ENCODE measurements at places on chromosomes 12 and 14.

GRCh38 chr14:36111822-36112583, 64.5 kb downstream of the PTCSC3 start:
- H3K36me3 ChIP-seq = no peaks in the 10 kb centered on the region
- H3K4me3 ChIP-seq = no peak overlapping the region
- DNase-seq = no peak
- H3K27me3 ChIP-seq = 0 out of 2 replicates have a peak, but pooled peaks cover under 1% of the 10 kb centered on the region
- no peaks in the 10 kb centered on the region for H3K4me1 ChIP-seq

- H3K36me3 ChIP-seq = peaks cover 28% of the 10 kb centered on the region
- H3K27ac ChIP-seq = no peak overlapping the region
- peaks cover 9% of the 10 kb centered on the region for H3K4me1 ChIP-seq
- no peaks in the 10 kb centered on the region for H3K27me3 ChIP-seq
- DNase-seq = no peak
These were observed 39.0 kb downstream of the CKB start for GRCh38 chr14:103483600-103483999.

DNA sequence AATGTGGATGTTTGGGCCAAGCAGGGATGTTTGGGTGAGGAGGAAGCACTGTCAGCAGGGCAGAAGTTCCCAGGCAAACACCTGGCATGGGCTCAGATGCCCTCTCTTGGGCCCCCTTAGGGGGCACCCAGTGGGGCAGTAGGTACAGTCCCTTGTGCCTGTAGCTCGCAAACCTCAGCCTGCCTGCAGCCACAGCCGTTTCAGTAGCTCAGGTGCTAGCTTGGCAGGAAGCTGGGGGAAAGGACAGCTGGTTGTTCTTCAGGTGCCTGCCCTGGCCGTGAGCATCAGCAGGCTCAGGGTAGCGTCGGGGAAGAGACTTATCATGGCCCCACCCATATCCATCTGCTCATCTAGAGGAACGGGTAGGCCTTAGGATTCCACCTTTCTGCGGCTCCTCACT, 67.5 kb downstream of the B4GALNT3 start:
- no peaks in the 10 kb centered on the region for H3K36me3 ChIP-seq
- DNase-seq = no peak
- no peak overlapping the region for H3K27ac ChIP-seq
- no peak overlapping the region for H3K4me3 ChIP-seq
- no peaks in the 10 kb centered on the region for H3K27me3 ChIP-seq

DNA sequence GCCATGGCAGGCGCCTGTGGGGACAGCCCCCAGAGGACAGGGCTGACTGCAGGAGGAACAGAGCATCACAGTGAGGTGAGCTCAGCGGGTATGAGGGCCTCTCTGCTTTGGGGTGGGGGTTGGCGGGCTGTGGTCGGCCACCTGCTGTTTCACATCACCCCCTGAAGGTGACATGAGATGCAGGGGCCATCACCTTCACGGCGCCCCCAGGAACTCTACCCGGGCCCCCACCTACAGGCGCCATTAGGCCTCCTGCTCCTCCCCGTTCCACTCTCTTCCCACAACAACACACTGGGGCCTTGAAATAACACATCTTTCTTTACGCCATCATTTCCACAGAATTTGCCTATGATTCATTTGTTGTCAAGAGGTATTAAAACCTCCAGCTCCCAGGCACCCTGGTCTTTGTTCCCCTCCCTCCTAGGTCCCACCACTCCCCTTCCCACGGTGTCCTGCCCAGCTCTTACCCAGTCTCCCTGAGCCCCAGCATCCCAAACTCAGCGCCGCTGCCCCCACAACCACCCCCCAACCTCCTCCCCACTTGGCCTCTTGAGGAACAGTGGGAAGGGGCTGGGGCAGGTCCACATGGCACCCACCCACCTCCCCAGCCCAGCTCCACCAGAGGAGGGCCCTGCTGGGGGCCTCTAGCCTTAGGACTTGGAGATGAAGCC, 12.7 kb upstream of the HDAC7 start:
- H3K4me3 ChIP-seq = peak overlapping the region; percentile 72
- H3K4me1 ChIP-seq = peaks cover 76% of the 10 kb centered on the region
- H3K27me3 ChIP-seq = no peaks in the 10 kb centered on the region
- H3K27ac ChIP-seq = peak overlapping the region; percentile 99
- H3K36me3 ChIP-seq = no peaks in the 10 kb centered on the region

DNA sequence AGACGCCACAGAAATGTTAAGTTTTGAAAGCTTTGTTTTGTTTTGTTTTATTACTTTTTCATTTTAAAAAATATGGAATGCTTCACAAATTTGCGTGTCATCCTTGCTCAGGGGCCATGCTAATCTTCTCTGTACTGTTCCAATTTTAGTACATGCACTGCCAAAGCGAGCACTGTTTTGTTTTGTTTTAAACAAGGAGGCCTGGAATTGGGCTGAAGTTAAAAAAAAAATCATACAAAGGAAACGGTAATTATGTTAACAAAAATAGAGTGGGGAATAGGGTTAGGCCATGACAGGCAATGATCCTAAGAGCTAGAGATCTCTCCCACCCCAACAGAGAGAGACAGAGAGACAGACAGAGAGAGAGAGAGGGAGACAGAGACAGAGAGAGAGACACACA, 57.0 kb downstream of the ZFP36L1 start:
- DNase-seq = no peak
- H3K27ac ChIP-seq = no peak overlapping the region
- H3K27me3 ChIP-seq = no peaks in the 10 kb centered on the region
- no peak overlapping the region for H3K4me3 ChIP-seq
- H3K36me3 ChIP-seq = no peaks in the 10 kb centered on the region
- H3K4me1 ChIP-seq = no peaks in the 10 kb centered on the region

- H3K27me3 ChIP-seq = no peaks in the 10 kb centered on the region
- H3K4me1 ChIP-seq = no peaks in the 10 kb centered on the region
- DNase-seq = no peak
- H3K36me3 ChIP-seq = no peaks in the 10 kb centered on the region
These were observed 19.0 kb upstream of the NUAK1 start for GRCh38 chr12:106157802-106158201.

GRCh38 chr14:103164779-103165178, 41.5 kb downstream of the TNFAIP2 start:
- DNase-seq = no peak
- H3K4me3 ChIP-seq = no peak overlapping the region
- H3K4me1 ChIP-seq = no peaks in the 10 kb centered on the region
- peaks cover 6% of the 10 kb centered on the region for H3K27me3 ChIP-seq

GRCh38 chr12:39620659-39621658, 1.4 kb upstream of the ABCD2 start:
- peak overlapping the region; percentile 59 for H3K4me3 ChIP-seq
- no peak for DNase-seq
- H3K4me1 ChIP-seq = peaks cover 24% of the 10 kb centered on the region
- H3K27me3 ChIP-seq = no peaks in the 10 kb centered on the region
- H3K36me3 ChIP-seq = no peaks in the 10 kb centered on the region

- H3K4me1 ChIP-seq = no peaks in the 10 kb centered on the region
- no peaks in the 10 kb centered on the region for H3K27me3 ChIP-seq
- H3K27ac ChIP-seq = no peak overlapping the region
- no peaks in the 10 kb centered on the region for H3K36me3 ChIP-seq
- no peak for DNase-seq
- H3K4me3 ChIP-seq = no peak overlapping the region
These were observed 75.3 kb downstream of the WSCD2 start for GRCh38 chr12:108204117-108204987.

- H3K4me3 ChIP-seq = no peak overlapping the region
- DNase-seq = no peak
- no peak overlapping the region for H3K27ac ChIP-seq
- no peaks in the 10 kb centered on the region for H3K27me3 ChIP-seq
- no peaks in the 10 kb centered on the region for H3K4me1 ChIP-seq
These were observed 3.2 kb downstream of the EFS start for GRCh38 chr14:23361763-23362162.

DNA sequence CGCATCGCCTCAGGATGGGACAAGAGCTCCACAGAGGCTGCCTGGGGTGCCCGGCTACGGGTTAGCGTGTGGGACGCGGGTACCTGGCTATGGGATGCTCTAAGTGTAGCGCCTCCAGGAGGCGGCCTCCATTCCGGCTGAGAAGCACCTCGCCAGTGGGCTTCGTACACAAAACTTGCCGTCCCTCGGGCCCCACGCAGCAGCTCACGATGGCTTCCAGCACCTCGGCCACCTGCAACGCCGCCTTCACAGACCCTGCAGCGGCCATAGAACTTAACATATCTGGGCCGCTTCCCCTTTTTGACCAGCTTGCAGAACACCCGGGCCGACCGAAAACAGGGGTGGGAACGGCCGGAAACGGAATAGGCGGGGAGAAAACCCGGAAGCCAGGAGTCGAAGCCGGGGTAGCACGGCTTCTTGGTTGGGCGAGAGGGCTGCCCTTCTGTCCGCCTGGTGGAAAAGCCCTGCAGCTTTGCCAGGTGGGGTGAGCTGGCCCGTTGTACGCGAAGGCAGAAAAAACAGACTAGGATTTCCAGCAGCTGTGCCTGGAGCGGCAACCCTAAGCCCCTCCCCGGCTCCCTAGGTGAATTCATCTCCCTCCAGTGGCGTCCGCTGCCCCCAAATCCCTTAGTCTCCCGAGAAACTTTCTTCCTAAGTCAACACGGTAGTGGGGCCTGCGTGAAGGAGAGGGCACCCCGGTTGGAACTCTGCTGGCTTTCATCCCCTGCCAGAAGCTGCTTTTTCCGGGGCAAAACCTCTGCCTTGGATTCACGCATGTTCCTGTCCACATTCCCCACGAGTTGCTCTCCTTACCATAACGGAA, at the start of gene BBS10:
Gene BBS10 (minus strand): TSS at position 337 of the 823 bp plus-strand sequence. CDS start 57 bp downstream, at position 280.
- DNase-seq = peak; percentile 98
- H3K27ac ChIP-seq = peak within 1 kb of the TSS; percentile 78
- H3K36me3 ChIP-seq = no peaks in the 10 kb centered on the region
- no peaks in the 10 kb centered on the region for H3K27me3 ChIP-seq

DNA sequence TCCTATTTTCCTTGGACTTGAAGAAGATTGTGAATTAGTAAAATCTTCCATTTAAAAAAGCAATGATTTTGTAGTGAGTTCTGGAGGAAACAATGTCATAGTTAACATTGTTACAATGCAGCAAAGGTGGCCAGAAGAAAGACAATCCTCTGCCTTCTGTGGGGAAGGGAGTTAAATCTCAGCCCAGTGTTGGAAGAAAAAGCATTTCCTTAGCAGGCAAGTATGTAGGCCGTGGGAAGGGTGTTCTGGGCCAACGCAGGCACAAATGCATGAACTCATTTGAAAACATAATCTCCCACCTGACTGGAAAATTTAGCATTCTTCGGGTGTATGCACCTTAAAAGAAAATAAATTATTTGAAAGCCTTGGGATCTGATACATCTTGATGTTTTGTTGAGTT, 258.6 kb downstream of the ADAMTS20 start:
- peak; percentile 4 for DNase-seq
- H3K36me3 ChIP-seq = no peaks in the 10 kb centered on the region
- no peak overlapping the region for H3K27ac ChIP-seq
- H3K4me3 ChIP-seq = no peak overlapping the region

DNA sequence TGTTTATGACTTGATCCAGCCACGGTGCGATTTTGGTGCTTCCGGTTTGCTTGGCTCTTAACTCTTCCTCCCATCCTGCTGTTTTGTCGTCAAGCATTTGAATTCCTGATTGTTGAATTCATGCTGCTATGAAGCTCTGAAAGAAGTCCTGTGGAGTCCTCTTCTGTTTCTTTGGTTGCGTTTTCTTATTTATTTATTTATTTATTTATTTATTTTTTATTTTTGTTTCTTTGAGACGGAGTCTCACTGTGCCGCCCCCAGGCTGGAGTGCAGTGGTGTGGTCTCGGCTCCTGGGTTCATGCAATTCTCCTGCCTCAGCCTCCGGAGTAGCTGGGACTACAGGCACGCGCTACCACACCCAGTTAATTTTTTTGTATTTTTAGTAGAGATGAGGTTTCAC, 3.0 kb upstream of the MTA1 start:
- DNase-seq = no peak
- no peak overlapping the region for H3K27ac ChIP-seq

- no peaks in the 10 kb centered on the region for H3K27me3 ChIP-seq
- no peaks in the 10 kb centered on the region for H3K36me3 ChIP-seq
These were observed 61.5 kb downstream of the DHRS2 start for GRCh38 chr14:23697680-23698079.

DNA sequence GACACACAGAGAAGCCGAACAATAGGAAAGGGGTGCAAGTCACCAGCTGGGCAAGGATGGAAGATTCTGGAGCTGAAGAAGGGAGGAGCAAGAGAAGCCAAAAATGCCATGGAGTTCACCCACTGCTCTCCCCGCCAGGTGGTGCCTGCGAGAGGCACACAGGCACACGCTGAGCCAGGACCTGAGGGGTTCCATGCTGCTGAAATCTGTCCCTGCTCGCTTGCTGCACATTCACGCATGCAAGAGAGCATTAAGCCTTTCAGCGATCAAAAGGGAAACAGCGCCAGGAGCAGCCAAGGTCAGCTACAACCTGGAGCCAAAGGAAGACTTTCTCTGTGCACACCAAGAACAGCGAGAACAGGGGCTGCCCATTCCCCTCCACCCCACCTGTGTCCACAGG, 104.1 kb downstream of the ANO2 start:
- no peak overlapping the region for H3K27ac ChIP-seq
- no peaks in the 10 kb centered on the region for H3K27me3 ChIP-seq
- no peak for DNase-seq
- no peak overlapping the region for H3K4me3 ChIP-seq
- H3K36me3 ChIP-seq = no peaks in the 10 kb centered on the region
- H3K4me1 ChIP-seq = no peaks in the 10 kb centered on the region

DNA sequence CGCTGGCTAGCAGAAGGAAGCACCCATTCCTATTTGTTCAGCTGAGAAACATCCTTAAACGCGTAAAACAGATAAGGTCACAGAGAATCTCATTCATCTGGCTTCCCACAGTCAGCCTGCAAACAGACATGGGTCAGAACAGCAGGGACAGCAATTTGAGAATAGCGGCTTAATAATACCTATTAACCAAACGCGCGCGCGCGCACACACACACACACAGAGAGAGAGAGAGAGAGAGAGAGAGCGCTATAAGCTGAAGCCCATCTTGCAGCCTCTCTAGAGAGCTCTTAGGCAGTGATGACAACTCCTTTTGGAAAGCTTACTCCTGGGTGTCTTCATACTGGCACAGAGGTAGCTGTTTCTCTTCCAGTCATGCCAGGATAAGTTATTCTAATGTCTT, 26.4 kb downstream of the TMEM132D start:
- DNase-seq = no peak
- H3K4me3 ChIP-seq = no peak overlapping the region
- H3K27me3 ChIP-seq = no peaks in the 10 kb centered on the region
- H3K36me3 ChIP-seq = no peaks in the 10 kb centered on the region
- no peaks in the 10 kb centered on the region for H3K4me1 ChIP-seq
- H3K27ac ChIP-seq = no peak overlapping the region

GRCh38 chr12:14756334-14757143, 46.7 kb downstream of the WBP11 start:
- no peak overlapping the region for H3K27ac ChIP-seq
- DNase-seq = peak; percentile 70
- H3K36me3 ChIP-seq = no peaks in the 10 kb centered on the region
- no peaks in the 10 kb centered on the region for H3K4me1 ChIP-seq
- no peak overlapping the region for H3K4me3 ChIP-seq

GRCh38 chr12:106953352-106954250, 2.1 kb upstream of the TMEM263 start:
- DNase-seq = peak; percentile 37
- H3K36me3 ChIP-seq = no peaks in the 10 kb centered on the region
- peaks cover 25% of the 10 kb centered on the region for H3K4me1 ChIP-seq
- H3K27ac ChIP-seq = no peak overlapping the region
- H3K4me3 ChIP-seq = no peak overlapping the region
- no peaks in the 10 kb centered on the region for H3K27me3 ChIP-seq

Measured in Karpas-422 (cell line).